Stimulated activated CD8-positive, alpha-beta memory T cell treated with anti-CD3 and anti-CD28 coated beads, Interleukin-7, amount 100 ng/mL, for 24 hours (primary cell): ENCODE measurements at places on chromosomes 1 and 21.
A peak's percentile ranks its signal among the peaks of the same experiment; 100 is the strongest.

- DNase-seq, result no peak
Measured at GRCh38 chr1:224529844-224530243, 86.3 kb upstream of the CNIH3 start.

DNA sequence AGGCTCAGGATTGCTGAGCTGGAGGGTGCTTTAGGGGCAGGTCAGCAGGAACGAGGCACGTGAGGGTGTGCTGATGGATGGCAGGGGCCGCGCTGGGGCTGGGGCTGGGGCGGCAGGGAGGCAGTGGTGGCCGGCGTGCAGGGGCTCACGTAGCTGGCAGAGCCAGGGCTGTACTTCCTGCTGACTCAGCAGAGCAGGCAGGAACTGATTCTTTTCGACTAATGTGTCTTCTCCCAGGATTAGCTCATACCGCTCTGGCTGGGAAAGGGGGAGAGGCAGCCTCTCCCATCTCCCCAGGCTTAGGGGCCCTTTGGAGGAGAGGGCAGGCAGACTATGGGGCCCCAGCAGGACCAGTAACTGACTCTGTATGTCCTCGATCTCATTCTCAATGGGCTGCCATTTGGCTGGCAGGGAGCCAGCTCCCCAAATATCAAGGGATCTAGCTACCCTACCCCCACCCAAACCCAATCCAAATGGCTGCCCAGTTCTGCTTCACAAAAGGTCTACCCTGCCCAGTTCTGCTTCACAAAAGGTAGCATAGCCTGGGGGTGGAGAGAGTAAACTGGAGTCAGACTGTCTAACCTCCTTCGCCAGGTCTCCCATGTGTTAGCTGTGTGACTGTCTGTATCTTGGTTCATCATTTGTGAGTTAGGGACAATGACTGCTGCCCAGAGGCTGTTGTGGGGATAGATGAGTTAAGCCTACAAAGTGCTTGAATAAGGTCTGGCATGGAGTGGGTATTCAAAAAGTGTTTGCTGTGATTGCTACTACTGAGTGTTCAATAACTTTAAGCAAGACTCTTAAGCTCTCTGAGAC lies 100.1 kb upstream of the SLC2A1 start:
- DNase-seq, result no peak

GRCh38 chr1:59014827-59015226 lies 231.0 kb upstream of the JUN start:
- DNase-seq, result no peak

DNA sequence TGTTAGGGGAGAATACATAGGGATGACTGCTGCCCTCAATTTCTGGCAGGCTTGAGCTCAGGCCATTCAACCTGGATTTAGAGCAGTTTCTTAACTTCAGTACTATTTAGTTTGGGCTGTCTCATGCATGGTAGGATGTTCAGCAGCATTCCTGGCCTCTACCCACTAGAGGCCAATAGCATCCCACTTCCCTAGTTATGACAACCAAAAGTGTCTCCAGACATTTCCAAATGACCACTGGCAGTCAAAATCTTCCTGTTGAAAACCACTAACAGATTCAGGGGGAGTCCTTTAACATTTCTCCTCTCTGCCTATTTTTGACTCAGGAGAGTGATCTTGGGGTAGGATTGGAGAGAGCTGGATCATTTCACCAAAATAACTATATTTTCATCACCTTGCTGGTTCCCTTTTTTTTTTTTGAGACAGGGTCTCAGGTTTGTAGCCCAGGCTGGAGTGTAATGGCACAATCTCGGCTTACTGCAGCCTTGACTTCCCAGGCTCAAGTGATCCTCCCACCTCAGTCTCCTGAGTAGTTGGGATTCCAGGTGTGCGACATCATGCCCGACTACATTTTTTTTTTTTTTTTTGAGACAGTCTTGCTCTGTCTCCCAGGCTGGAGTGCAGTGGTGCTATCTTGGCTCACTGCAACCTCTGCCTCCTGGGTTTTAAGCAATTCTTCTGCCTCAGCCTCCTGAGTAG lies 8.7 kb downstream of the GNAT2 start:
- DNase-seq, result no peak

GRCh38 chr1:109240158-109241152 lies 8.9 kb upstream of the CELSR2 start:
- DNase-seq, result no peak

GRCh38 chr1:30607723-30608122 lies 115.7 kb downstream of the MATN1 start:
- DNase-seq, result no peak

- DNase-seq, result no peak
Measured at GRCh38 chr21:20760221-20760620, 238.0 kb upstream of the NCAM2 start.

- no peak for DNase-seq
Measured at GRCh38 chr1:4650481-4650880, 3.9 kb upstream of the AJAP1 start.

- no peak for DNase-seq
Measured at GRCh38 chr1:154849645-154850131, 20.4 kb downstream of the KCNN3 start.

DNA sequence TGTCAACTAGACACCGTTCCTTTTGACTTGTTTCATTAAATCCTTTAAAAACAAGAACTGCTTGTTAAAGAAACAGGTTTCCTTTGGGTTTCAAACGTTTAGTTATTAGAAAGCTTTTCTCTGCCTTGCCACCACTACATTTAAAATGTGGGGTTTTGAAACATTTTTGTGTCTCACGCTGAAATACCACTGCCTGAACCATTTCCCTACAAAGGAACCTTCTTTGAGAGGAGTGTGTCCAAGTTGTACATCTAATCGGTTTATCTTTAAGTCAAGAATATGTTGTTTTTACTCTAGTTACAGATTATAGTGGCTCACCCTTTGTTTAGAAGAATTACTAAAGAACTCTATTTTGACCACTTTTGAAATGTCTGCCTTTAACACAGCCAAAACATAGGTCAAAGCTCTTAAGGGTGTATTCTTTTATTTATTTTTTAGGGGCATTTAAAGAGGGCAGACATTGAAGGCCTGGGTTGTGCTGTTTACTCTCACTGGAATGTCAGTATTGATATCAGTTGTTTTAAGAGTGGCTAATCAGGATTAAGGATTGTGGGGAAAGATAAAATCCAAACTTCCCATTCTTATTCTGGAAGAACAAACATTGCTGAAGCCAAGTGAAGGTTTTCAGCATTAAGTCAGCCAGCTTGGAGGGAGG lies 143.4 kb downstream of the GALNT2 start:
- DNase-seq, result no peak

GRCh38 chr1:24142546-24143534 lies at the start of gene IL22RA1:
TSS of gene IL22RA1 (minus strand) at chr1:24143140. CDS start at chr1:24143082, 58 bp downstream.
- DNase-seq, result no peak

GRCh38 chr1:245751726-245752470 lies 597.1 kb downstream of the KIF26B start:
- DNase-seq, result no peak

GRCh38 chr1:104238991-104239390 lies 489.3 kb downstream of the AMY1C start:
- no peak for DNase-seq

DNA sequence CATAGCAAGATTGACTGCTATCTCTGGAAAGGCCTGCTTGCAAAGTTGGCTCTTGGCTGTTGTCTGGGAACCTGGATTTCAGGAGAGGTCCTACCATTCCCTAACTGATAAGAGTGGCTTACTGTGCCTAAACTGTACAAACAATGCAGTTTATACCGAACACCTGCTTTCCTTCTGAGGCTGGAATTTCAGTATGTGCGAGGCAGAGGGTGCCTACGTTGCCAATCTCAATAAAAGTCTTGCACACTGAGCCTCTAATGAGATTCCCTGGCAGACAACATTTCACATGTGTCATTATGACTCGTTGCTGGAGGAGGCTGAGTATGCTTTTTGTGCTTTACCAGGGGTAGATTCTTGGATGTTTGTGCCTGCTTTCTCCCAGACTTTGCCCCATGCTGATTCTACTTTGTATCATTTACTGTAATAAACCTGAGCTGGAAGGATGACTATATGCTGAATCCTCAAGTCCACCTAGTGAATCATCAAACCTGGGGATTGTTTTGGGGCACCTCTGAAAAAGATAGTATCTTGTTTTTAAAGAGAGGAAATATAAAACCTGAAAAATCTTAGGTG lies 58.9 kb upstream of the GNG4 start:
- no peak for DNase-seq

DNA sequence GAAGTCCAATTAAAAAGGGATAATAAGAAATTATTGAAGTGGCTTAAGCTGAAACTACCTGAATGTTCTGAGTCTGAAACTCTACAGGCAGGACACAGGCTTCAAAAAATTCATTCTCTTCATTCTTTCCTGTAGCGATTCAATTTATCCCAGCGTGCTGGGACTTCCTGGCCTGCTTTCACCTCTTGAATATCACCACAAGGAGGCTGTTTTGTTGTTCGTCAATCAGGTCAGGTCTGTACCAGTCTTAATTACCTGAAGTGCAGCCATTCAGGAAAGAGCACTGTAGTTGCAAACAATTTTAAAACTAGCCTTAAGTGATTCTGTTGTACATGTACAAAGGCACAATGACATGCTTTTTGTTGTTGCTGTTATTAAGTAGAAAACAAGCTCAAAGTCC lies 38.4 kb downstream of the FYB2 start:
- no peak for DNase-seq

DNA sequence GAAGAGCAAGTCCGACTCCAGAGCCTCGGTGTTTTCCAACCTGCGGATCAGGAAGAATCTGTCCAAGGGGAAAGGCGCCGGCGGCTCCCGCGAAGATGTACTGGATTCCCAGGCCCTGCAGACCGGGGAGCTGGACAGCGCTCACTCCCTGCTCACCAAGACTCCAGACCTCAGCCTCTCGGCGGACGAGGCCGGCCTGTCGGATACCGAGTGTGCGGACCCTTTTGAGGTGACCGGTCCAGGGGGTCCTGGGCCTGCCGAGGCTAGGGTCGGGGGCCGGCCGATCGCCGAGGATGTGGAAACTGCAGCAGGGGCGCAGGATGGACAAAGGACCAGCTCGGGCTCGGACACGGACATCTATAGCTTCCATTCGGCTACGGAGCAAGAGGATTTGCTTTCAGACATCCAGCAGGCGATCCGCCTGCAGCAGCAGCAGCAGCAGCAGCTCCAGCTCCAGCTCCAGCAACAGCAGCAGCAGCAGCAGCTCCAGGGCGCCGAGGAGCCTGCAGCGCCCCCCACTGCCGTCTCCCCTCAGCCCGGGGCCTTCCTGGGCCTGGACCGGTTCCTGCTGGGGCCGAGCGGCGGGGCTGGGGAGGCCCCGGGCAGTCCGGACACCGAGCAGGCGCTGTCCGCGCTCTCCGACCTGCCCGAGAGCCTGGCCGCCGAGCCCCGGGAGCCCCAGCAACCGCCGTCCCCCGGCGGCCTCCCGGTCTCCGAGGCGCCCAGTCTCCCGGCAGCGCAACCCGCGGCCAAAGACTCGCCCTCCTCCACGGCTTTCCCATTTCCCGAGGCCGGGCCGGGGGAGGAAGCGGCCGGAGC lies 827 bp downstream of the FMN2 start:
- DNase-seq, result no peak

DNA sequence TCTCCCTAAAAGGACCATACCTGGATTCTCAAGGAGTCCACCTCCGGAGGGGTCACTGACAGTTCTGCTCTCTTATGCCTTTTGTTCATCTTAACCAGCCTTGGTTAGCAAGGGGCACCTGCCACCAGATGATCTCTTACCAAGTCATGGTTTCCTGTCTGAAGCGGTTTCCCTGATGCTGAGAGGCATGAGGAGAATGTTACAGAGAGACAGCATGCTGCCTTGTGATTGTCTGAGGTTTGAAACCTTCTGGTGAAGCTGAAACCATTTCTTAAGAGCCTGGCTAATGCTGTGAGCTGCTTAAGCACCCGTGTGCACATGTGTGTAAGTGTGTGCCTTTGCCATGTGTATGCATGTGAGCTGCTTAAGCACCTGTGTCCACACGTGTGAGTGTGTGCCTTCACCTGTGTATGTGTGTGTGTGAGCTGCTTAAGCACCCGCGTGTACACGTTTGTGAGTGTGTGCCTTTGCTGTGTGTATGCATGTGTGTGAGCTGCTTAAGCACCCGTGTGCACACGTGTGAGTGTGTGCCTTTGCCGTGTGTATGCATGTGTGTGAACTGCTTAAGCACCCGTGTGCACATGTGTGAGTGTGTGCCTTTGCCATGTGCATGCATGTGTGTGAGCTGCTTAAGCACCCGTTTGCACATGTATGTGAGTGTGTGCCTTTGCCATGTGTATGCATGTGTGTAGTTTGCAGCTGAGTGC lies 136.4 kb upstream of the COL6A1 start:
- DNase-seq, result no peak

GRCh38 chr21:26614251-26614650 lies 41.2 kb upstream of the CYYR1 start:
- DNase-seq, result no peak

GRCh38 chr1:160971618-160972056 lies 17.0 kb upstream of the ITLN2 start:
- DNase-seq, result no peak

DNA sequence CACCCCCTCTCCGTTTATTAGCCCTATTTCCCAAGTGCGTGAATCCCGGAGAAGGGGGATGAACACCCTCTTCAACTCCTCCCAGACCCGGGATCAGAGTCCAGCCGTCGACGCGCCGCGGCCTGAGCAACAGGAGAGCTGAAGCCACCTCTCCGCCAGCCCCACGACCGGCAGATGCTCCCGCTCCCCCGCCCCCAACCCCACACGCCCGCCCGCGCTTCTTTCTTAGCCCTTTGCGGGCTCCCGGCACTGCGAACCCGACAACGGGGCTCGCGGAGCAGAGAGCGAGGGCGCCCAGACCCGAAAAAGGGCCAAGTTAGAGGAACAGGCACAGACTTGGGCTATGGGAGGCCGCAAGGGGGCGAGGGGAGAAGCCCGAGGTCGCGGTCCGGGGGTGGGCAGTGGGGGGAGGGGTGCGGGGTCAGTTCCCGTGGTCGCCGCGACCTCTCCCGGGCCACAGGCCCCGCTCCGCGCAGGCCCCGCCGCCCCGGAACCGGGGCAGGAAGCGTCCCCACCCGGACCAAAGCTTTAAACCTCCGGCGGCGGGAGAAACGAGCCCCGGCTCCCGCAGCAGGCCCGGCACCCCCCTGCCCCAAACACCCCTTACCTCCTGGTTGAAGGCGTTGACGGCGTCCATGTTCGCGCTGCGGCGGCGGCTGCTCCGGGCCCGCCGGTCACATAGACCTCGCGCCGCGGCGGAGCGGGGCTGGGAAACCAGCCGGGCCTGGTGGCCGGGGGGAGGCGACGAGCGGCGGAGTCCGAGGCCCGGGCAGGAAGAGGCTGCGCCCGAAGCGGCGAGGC lies 662 bp downstream of the SCAF4 start:
- peak; percentile 13 for DNase-seq

DNA sequence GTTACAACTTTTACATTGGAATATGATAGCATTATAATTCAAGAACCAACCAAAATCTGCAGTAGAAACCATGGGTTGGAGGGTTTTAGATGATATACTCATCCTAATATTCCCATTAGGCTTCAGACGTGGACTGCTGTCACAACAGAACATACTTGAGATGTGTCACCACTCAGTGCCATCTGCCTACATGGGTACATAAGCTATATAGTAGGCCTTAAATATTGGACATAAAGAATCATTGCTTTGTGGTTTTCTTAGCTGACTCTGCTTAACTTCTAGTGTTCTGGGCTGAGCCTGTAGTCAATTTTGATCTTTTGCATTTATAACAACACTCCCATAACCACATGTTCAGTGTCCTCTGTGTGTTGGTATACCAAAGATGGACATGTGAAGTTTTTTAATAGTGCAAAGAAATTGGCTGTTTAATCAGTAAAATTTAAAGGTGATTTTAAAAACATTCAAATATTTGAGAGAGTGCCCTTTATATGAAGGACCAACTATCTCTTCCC lies 14.2 kb downstream of the RAP1A start:
- DNase-seq, result no peak

GRCh38 chr1:94092210-94092613 lies 28.7 kb downstream of the ABCA4 start:
- no peak for DNase-seq

- DNase-seq, result peak; percentile 35
Measured at GRCh38 chr1:45543581-45544417, 6.8 kb upstream of the AKR1A1 start.
